Amniotic stem cell (primary cell): ENCODE measurements at places on chromosomes 16 and 17.

DNA sequence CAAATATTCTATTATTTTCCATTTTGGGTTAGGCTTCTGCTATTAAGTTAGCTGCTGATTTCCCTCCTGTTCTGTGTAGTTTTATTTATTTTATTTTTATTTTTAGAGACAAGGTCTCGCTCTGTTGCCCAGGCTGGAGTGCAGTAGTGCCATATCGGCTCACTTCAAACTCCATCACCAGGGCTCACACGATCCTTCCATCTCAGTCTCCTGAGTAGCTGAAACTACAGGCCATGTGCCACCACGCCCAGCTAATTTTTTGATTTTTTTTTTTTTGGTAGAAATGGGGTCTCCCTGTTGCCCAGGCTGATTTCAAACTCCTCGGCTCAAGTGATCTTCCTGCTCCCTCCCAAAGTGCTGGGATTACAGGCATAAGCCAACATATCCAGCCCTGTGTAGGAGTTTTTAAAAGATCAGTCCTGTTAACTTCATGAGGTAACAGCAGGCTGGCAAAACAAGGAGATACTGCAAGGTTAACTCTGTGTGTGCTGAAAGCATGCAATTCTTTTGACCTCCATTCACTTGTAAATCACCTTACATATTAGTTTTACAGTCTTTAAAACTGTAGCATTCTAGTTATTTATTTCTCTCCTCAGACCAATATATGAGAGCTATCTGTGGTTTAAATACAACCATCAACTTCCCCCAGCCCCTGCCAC is 63.2 kb downstream of the SSH2 start:
- DNase-seq, result no peak

DNA sequence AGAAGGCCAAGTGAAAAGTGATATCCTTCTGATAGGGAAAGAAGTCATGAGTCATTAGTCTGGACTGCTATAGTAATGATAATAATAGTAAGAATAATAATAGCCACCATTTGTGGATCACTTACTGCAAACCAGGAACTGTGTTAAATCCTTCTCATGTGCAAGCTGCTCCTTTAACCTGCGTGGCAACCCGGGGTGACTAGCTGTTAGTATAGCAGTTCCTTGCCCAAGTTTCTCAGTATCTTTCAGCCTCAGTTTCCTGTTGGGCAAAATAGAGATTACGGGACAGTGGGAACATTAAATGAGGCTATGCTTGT is 129.5 kb downstream of the CDH13 start:
- no peak for DNase-seq

DNA sequence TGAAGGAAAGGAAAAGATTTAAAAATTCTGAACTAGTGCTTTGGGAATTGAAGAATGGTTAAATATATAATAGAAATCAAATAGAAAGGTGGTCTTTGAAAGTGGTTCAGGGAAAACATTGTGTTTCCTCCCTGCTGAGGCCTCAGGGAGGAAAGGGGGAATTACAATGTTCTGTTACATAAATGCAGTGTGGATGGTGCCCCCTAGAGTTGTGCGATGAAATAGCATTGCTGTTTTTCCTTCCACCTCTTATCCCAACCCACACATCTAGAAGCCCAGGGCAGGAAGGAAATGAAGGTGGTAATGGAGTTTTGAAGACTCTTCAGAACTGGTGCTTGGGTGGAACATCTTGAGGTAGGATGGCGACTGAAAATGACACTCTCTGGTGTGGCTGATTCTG is 6.4 kb upstream of the TOX3 start:
- no peak for DNase-seq

GRCh38 chr17:44043272-44043696 is 23.2 kb downstream of the LSM12 start:
- no peak for DNase-seq

DNA sequence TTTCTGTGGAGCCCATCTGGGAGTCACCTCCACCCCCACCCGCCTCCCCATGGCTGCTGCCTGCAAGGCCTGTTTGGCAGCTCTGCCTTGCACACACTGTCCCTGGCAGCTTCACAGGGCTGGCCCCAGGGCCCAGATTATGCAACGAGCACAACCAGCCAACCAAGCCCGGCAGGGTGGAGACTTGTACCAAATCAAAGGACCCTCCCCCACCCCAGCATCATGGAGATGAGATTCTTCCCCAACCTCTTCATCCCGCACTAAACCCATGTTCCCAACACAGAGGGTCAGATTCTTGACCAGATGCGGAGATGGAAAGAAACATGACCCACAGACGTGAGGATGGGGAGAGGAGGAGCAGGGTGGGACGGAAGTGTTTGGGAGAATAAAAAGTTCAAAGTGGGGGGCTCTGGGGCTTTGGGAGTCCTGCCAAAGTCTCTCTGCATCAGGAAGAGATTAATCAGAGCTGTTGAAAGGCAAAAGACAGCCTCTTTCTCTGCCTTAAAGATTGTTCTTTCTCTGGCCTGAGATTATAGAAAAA is 3.8 kb downstream of the SMARCD2 start:
- DNase-seq, result no peak

- DNase-seq, result no peak
Observed at GRCh38 chr16:17237350-17237944, 233.3 kb downstream of the XYLT1 start.

DNA sequence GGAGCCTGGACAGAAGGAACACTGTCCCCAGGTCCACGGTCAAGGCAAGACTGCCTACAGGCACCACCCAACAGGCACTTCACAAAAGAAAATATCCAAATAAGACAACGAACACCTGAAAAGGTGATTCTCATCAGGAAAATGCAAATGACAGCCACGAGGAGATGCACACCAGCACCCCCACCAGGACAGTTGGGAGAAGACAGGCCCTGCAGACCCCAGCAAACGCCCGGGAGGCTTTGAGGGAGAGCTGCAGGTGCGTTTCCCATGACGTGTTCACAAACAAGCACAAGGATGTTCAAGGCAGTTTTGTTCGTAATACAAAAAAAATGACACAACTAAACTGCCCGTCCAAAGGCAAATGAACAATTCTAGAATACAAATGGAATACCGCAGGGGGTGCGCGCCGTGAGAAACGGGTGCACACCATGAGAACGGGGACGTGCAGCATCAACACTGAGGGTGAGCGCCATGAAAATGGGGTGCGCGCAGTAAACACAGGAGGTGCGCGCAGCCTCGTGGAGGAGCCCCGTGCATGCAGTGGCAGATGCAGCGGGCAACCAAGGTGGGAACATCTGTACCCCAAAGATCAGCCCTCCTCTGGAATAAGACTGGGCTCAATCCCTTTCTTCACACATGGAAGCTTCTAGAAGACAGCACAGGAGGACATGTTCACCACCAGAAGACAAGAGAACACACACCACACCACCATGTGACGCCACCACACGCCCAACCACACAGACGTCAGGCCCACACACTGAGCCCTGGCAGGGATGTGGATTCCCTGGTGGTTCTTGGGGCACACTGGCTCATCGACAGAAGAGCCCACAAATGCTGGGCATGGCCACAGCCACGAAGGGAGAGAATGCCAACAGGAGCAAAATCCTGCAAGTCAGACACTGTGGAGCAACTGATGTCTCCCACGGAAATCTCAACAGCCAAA is 91.2 kb downstream of the ZNF778 start:
- no peak for DNase-seq

DNA sequence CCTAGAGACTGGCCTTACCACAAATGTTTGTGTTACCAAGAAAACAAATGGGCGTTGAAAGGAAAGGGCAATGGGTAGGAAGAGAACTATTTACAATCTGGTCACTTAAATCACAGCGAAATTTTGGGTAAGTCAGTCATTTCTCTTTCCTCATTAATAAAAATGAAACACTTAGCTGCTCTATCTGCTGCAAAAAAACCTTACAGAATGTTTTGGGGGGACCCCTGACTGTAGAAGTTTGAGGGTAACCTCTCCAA is 742 bp upstream of the NUTF2 start:
- DNase-seq, result no peak

DNA sequence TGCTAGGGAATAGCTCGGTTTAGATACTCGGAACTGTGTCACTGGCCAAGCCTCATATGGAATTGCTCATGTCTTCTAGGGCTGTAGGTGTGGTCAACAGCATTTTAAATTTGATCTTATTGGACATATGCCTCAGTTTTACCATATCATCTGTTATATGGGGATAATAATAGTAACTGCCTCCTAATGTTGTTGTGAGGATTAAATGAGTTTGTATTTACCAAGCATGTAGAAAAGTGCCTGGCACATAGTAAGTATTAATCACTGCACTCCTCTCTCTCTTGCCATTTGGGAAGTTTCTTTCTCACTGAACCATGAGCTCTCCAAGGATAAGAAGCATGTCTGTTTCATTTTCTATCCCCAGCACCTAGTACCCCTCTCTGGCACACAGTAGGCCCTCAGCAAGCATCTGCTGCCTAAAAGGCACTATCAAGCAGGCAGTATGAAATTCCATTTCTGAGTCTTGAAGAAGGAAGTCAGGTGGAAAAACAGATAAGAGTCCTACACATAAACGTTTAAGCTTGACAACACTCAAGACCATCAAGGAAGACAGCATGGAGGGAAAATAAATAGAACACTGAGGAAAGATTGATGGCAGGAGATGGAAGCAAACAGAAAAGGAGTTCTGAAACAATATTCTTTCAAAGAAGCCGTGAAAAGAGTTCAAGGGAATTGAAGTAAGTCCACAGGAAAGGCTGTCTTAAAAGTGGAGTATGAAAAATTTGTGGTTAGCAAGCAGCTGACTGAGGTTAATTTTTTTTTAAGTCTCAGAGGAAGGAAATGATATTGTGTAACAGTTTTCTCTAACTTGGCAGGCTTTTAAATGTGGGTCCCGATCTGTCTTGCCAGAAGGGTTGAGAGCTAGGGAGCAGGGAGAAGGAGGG is 2.2 kb upstream of the ATP6V0A1 start:
- DNase-seq, result peak; percentile 41

- DNase-seq, result no peak
Observed at GRCh38 chr17:36152639-36153120, 23.8 kb downstream of the TBC1D3B start.

DNA sequence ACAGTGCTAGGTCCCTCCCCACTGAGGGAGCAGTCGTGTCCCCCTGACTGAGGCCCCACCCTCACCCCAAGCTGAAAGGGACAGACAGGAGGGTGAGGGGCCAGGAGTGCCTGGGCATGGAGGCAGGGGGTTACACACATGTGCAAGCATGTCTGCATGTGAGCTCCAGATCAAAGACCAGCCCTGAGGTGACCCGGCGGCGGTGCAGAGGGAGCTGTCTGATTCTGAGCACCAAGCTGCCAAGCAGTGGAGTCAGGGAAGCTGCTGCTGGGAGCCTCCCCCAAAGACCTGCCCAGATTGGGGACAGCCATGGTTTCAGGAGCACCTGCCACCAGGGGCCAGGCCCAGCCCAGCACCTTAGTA is 5.5 kb downstream of the DLX3 start:
- no peak for DNase-seq
